ENCODE measurements at places on chromosomes 11 and 22.

DNA sequence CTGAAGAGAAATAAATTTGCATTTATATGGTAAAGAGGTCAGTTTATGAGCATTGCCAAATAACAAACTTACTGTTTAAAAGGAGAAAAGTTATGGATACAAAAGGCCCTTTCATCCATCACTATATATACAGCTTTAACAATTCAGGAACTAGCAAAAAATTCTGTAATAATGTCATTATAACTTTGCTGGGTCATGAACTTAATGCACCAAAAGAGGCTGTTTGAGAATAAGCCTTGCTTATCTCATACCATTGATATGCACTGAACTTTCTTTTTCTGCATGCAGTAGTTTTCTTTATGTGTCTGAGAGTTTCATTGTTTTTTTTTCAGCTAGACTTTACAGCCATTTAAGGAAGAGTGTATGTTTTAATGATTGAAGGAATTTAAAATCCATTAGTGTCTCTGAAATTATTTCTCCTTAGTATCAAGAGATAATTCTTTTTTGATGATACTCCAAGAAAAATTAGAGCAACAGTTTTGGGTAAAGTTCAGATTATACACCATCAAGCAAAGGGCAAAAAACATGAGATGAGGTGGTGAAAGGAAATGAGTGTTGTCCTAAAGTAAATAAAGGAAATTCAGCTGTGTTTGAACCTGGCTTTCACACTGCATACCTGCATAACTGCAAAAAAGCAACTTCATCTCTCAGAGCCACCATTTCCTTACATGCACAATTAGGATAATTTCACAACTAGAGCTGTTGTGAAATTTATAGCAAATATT, 188.2 kb upstream of the ANO3 start:
- DNase-seq, result no peak

DNA sequence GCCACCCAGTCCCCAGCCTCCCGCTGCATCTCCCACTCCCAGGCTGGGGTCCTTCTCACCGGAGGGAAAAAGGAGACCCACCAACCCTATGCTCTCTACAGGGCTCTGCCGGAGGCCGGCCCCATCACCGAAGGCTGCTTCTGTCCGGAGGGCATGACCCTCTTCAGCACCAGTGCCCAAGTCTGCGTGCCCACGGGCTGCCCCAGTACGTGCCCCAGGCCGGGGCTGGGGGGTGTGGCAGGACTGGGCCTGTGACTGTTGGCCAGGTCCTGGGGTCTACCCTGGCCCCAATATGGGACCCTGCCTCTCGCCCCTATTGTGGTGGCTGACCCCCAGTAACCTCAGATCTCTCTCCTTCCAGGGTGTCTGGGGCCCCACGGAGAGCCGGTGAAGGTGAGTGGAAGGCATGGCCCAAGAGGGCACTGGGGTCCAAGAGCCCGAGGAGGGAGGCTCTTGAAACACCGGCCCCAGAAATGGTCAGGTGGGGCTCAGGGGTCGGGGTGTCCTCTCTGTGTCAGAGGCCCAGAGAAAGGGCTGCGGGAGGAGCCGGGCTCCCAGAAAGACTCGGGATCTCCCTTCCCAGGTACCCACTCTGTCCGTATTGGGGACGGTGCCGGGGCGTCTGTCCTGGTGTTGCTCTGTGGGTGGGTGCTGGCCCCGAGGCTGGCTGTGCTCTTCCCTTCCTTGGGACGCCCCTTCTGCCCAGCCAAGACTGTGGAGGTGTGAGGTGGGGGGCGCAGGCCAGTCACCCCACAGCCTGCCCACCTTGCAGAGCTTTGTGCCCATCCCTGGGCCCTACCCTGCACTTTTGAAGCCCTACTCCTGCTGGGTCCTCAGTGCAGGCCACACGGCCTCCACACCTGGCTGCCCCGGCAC, 26.1 kb upstream of the MUC5B start:
- no peak for DNase-seq

DNA sequence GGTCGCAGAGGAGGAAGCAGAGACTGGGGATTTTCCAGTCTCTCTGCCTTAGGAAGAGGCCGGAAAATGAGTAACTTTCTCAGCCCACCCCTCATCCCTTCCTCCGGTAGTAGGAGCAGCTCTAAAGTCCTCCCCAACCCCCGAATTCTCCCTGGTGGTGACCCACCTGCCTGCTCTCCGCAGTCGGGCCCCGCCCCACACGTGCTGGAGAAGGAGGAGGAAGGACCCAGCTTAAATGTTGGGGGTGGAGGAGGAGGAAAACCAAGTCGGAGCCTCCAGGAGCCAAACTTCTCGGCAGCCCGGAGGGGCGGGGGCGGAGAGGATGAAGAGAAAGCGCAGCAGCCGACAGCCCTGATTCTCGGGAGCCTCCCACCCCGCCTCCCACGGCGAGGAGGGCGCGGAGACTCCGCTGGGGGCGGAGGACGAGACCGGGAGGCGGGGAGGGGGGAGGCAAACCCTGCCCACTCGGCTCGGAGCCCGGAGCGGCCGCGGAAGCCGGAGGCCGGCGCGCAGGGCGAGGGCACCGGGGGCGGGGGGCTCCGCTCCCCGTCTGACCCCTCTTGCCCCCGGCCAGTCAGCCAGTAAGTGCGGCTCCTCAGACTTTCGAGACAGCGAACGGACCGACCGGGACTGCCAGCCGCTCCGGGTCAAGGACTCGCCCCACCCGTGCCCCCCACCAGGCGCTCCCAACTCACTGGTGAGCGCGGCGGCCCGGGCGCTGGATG, at the start of gene TPBGL:
TSS of gene TPBGL (plus strand) at position 464 of the 725 bp plus-strand sequence. CDS start 276 bp downstream, outside the sequence.
- no peak for DNase-seq

DNA sequence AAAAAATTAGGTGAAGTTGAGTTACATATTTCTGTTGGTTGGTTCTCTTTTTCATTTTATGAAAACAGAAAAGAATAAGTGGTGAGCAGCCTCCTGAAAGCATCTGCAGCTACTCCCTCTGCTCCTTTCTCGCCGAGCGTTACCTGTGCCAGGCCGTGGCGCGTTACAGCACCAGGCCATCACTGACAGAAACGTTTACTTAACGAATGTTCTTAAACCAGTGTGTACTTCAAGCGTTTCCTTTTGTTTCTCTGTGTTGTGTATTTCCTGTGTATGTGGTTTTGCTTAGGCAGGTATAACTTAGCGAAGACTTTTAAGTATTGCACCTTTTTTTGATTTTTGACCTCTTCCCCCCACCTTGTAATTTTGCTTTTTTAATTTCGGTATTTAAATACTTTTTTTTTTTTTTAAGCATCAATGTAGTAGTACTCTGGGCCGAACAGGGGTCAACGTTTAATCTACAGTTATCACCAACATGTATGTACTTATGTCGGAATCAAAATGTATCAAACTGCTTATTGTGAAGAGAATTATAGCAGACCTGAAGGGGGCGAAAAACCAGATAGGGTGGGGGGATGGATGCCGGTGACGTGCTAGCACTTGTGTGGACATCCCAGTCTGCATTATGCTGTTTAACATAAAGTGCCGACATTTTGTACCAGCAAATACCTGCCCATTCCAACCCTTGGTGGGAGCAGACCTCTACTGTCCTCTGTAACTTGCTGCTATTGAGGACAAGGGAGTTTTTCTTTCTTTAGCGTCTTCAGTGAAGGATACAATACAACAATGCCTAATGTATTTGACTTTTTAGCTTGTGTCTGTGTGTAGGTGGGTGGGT, 21.6 kb upstream of the ADSL start:
- no peak for DNase-seq

DNA sequence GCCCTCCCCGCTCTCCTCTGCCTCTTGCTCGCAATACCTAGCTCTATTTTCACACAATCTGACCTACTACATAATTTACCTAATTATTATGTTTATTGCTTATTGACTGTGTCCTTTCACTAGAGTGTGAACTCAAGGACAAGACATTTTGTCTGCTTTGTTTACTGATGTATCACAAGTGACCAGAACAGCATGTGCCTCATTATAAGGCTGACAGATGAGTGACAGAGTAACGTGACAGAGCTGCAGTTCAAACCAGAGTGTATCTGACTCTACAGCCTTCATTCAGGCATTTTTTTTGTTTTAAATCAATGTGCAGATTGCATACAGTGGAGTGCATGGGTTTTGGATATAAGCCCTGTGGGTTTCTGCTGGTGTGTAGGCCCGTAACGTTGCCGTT, 82.0 kb upstream of the RAB1B start:
- DNase-seq, result peak; percentile 31

GRCh38 chr11:31127290-31127689, 242.2 kb downstream of the DCDC1 start:
- no peak for DNase-seq

- no peak for DNase-seq
Observed at GRCh38 chr11:17266781-17267180, 9.8 kb upstream of the NUCB2 start.

DNA sequence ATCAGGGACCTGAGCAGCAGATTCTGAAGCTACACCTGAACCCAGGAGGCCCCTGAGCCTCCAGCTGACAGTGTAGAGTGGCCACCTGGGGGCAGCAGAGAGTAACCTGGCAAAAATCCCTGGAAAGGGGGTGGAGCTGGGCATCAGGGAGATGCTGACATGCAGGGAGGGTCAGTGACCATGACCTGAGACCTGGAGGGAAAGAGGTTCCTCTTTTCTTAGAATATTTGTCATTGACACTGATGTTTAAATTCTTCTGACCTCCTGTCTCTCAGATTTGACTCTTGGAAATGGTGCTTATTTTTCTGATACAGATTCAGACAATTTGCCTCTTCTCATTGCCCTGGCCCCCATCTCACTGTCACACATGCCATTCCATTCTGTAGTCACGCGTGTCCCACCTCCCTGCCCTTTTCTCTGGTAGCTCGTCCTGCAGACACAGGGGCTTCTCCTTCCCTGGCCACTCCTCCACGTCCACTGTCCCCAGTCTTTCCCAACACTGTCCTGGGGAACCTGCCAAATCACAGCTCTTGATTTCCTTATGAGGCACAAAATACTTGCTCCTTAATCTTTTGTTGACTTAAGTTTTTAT, 117.2 kb upstream of the IGLL5 start:
- peak; percentile 14 for DNase-seq

DNA sequence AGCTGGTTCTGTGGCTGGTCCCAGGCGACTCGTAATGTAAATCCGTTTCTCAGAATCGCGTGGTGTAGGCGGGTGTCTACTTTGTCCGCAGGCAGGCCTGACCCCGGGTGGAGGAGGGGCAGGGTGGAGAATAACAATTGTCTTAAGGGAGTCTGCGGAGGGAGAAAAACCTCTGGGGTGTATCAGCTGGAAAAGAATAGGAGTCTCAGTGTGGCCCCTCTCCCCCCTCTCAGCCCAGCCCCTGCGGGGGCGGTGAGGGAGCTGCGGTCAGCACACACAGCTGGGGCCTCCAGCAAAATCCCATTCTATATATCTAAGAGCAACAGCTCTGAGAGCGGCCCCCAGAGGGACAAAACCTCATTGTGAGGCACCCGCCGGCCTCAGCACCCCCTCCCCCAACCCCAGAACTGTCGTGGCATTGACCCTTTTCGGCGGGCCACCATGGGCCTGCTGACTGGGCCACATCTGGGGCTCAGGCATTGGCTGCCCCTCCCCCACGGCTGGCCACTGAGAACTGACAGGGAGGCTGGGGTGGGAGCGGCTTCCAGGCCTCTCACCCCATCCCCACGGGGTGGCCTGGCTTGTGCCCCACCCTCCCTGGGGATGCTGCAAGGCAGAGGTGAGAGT, 2.7 kb upstream of the MYRF start:
- DNase-seq, result no peak

- DNase-seq, result no peak
Observed at GRCh38 chr11:102802341-102802740, 4.4 kb upstream of the MMP1 start.

DNA sequence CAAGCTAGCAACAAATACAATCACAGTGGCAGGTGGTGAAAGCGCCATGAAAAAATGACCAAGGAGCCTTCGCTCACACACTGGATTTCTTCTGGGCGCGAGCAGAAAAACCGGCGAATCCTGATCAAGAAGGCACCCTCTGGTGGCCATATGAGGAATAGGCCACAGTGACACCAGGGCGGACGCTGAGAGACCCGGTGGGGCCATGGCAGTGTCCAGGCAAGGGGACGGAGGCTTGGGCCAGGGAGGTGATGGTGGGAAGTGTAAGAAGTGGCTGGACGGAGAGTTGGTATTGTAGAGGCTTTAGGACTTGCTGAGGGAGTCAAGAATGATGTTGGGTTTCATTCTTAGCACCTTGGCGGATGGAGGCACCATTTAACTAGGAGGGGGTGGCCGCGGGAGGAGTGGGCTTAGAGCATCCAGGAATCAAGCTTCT, 16.9 kb upstream of the RAC2 start:
- DNase-seq, result peak; percentile 27

GRCh38 chr11:125370561-125371389, 125.3 kb downstream of the FEZ1 start:
- DNase-seq, result no peak

GRCh38 chr22:50219800-50220602, 19.2 kb downstream of the SELENOO start:
- no peak for DNase-seq

DNA sequence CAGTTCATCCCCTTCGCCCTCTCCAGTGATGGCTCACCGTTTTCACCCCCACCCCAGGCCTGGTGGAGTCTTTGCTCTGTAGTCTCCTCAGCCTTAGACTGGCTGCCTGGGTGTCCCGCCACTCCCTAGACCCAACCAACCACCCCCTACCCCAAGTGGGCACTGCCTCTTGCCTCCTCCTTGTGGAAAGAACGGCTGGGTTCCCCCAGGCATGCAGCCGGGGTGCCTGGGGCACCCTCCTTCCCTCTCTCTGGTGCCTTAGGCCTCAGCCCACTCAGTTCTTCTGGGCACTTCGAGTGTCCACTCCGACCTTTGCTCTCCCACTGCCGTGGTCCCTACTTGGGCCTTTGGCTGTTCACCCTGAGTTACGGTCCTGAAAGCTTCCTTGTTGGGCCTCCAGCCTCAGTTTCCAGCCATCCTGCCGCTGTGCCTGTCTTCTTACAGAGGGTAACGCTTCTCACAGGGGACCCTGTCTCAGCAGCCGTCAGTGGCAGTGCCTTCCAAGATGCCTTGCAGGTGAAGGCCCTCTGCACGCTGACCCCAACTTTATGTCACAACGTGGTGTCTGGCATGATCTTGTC, 3.1 kb downstream of the GRIK4 start:
- DNase-seq, result no peak

DNA sequence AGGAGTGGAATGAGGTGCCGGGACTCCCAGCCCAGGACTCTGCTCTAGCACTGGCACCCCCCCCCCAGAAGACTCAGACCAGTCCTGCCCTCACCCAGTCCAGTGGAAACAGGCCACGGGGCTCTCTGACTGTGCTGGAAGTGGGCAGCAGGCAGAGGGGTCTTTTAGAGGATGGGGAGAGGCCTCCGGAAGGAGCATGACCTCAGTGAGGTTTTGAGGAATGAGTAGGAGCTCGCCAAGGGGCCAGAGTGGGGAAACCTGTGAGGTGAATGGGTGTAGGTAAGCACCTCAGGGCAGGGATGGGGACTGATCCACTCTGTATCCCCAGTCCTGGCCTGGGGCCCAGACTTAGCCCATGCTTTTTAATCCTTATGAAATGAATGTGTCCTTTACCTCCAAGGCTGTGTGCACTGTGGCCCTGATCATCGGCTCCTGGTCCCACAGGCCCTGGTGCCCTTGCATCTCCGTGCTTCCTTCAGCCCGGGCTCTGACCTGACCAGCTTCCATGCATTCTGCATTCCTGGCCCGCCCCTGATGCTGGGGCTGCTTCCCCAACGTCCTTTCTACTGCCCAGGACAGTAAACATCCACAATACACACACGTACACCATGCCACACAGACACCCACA, 24.4 kb upstream of the RFPL3 start:
- no peak for DNase-seq

GRCh38 chr22:32723643-32724042, 77.9 kb upstream of the TIMP3 start:
- peak; percentile 42 for DNase-seq

GRCh38 chr22:17882727-17883126, 108.5 kb upstream of the BID start:
- DNase-seq, result no peak

GRCh38 chr11:120170741-120171261, 32.9 kb upstream of the TRIM29 start:
- no peak for DNase-seq

- DNase-seq, result peak; percentile 63
Observed at GRCh38 chr22:17570851-17571631, 7.7 kb downstream of the SLC25A18 start.

Measured in prostate gland (tissue), 2 donors.